B cell (primary cell): ENCODE measurements at places on chromosomes 2 and 18.
A peak's percentile ranks its signal among the peaks of the same experiment; 100 is the strongest.

DNA sequence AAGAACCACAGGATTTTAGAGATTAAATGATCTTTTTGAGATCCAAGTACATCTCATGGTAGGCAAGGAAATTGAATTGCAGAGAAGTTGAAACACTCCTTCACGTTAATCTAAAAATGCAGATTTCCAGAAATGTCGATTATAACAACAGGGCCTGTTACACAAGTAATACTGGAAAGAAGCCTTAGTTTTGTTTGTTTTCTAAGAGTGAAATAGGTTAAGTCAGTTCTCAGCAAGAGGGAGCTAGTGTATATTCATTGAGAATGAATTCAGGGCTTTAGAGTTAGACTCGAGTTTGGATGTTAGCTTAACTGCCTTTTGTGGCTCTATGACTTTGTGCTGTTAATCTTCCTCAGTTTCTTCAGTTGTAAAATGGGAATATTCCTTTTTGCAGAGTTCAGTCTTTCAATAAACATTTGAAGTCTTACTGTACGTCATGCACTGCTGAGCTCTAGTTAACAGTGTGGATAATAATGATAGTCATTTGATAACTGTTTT lies 926 bp downstream of the NDUFV2 start:
- H3K36me3 ChIP-seq: peaks cover 10% of the 10 kb centered on the region
- H3K27me3 ChIP-seq: no peaks in the 10 kb centered on the region
- DNase-seq: peak; percentile 52
- peaks cover 57% of the 10 kb centered on the region for H3K4me1 ChIP-seq
- H3K27ac ChIP-seq: peak overlapping the region; percentile 80

DNA sequence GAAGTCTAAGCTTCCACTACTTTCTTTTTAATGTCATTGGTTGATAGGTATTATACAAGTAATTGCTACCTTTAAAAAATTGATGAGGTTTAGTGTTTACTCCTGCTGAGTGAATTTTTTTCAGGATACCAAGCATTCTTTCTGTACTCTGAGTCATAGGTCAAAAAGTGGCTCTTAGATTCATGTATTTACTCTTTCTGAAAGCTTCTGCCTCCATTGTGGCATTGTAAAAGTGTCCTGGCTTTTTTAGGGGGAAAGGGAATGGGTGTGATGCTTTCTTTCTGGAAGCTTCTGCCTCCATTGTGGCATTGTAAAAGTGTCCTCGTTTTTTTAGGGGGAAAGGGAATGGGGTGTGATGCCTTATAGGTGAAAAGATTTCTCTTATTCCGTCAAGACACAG lies 286.5 kb downstream of the LPIN1 start:
- H3K4me3 ChIP-seq: peak overlapping the region; percentile 39
- H3K27me3 ChIP-seq: no peaks in the 10 kb centered on the region
- H3K27ac ChIP-seq: peak overlapping the region; percentile 66

GRCh38 chr2:45067859-45068570 lies 58.8 kb upstream of the SIX2 start:
- H3K4me1 ChIP-seq: no peaks in the 10 kb centered on the region
- no peak overlapping the region for H3K27ac ChIP-seq
- H3K27me3 ChIP-seq: no peaks in the 10 kb centered on the region
- DNase-seq: no peak
- H3K4me3 ChIP-seq: no peak overlapping the region

GRCh38 chr2:220959391-220959802 lies 612.7 kb downstream of the EPHA4 start:
- H3K27me3 ChIP-seq: no peaks in the 10 kb centered on the region
- no peaks in the 10 kb centered on the region for H3K4me1 ChIP-seq
- DNase-seq: no peak
- H3K4me3 ChIP-seq: no peak overlapping the region
- H3K36me3 ChIP-seq: no peaks in the 10 kb centered on the region

- no peaks in the 10 kb centered on the region for H3K27me3 ChIP-seq
- H3K4me3 ChIP-seq: no peak overlapping the region
- DNase-seq: no peak
- no peak overlapping the region for H3K27ac ChIP-seq
Observed at GRCh38 chr2:230770804-230771203, 58.2 kb downstream of the CAB39 start.

GRCh38 chr2:210503001-210503623 lies 26.6 kb upstream of the LANCL1 start:
- DNase-seq: peak; percentile 49
- H3K27me3 ChIP-seq: peaks cover 19% of the 10 kb centered on the region
- H3K36me3 ChIP-seq: no peaks in the 10 kb centered on the region
- peaks cover 5% of the 10 kb centered on the region for H3K4me1 ChIP-seq
- no peak overlapping the region for H3K27ac ChIP-seq
